Aorta (tissue), 5 donors: ENCODE measurements at places on chromosomes 5 and 9. TPM values are rescaled to one million over a fixed set of nuclear protein-coding genes. Genes with fewer than 3 reads are reported as not detected.
A peak's percentile ranks its signal among the peaks of the same experiment; 100 is the strongest.

IER5L gene
- 28.3 TPM for total RNA-seq

DNA sequence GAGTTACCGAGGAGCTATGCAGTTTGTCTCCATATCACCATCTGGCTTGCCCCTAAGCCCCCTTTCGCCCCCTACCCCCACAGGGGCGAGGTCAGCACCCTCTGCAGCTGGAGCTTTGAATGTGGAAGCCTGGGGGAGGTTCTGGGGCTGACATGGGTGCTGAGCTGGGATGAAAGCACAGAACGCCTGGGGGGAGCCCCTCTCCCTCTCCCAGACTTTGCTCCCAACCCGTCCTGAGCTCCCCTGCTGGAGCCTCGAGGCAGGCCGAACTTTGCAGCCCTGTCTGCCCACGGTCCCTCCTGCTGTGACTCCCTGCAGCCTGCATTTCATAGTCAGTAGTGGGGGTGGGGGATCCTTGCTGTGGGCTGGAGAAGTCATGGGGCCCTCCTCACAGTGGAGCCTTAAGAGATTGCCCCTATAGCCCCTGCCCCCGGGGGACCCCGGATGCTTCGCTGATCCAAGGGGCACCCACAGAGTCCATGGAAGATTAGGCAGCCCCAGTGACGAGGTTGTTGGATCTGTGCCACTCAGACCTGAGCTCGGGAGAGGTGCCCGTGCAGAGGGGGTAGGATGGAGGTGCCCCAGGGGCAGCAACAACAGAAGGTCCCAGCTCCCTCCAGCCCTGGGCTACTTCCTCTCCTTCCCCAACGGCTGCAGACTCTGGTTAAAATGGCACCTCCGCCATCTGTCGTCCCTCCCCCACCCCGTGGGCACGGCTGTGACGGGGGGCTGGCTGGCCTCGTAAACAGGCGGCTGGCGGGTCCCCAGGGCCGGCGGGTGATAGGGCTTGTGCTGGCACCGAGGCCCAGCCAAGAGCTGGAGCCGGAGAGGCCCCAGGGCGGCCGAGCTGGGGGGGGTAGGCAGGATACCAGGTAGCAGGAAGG lies 162.0 kb downstream of the C9orf50 start:
- DNase-seq: peak; percentile 90

DNA sequence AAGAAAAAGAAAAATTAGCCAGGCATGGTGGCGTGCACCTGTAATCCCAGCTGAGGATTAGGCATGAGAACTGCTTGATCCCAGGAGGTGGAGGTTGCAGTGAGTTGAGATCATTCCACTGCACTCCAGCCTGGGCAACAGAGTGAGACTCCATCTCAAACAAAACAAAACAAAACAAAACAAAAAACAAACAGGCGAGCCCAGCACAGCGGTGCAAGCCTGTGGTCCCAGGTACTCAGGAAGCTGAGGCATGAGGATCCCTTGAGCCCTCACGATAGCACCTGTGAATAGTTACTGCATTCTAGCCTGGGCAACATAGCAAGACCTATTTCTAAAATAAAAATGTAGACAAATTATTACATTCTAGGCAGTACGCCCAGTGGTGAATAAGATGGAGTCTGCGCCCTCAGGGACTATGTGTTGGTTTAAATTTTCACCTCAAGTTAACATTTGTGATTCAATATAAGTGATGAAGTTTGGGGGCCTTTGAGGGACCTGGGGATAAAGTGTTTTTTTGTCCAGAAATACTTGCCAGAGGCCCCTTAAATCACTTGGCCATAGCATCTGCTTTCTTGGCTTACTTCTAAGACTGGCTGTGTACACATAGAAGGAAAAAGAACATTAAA lies 3.4 kb upstream of the GAPVD1 start:
- no peak for DNase-seq

DNA sequence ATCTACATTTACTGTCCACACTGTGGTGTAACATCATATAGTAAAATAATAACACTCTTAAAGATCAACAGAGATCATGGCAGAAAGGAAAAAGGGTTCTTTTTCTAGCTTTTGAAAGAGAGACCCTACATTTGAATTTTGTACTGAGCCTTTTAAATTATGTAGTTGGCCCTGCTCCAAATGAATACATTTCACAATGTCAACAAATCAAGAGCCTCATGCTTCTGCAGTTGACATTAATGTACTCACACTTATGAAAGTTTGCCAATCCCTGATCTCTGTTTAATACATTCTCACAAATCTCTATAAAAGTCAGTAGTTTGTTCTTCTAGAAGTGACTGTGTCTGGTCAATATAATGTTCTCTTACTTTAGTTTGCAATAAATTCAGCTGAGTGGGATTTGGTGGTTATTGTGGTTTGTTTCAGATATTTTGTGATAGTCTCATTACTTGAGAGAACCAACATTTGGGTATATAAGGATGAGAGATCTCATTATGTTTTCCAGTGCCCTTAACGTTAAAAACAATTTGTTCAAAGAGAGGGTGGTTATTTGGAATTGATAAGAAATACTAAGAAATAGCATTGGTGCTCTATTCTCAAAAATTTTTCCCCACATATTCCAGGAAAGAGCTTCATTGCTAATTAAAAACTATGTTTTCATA lies 277.8 kb upstream of the FTMT start:
- no peak for DNase-seq

DNA sequence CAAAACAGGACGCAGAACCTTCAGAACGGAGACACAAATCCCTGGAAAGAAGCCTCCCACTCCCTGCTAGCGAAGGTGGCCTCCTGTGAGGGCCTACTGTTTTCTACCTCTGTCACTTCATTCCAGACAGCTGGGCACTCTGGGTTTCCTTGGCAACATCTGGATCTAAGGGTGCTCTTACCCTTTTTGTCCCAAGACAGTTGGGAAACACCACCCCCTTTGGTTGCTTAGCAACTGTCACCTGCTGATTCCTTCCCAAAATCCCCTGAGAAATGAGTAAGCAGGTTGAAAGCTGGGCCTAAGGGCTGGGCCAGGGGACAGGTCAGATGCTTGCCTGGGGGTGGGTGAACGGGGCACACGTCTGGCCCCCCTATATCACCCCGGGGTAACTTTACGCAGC lies 29.4 kb downstream of the NANS start:
- no peak for DNase-seq

- DNase-seq: no peak
These were observed 363.7 kb downstream of the CSNK1G3 start for GRCh38 chr5:123875561-123876275.

DNA sequence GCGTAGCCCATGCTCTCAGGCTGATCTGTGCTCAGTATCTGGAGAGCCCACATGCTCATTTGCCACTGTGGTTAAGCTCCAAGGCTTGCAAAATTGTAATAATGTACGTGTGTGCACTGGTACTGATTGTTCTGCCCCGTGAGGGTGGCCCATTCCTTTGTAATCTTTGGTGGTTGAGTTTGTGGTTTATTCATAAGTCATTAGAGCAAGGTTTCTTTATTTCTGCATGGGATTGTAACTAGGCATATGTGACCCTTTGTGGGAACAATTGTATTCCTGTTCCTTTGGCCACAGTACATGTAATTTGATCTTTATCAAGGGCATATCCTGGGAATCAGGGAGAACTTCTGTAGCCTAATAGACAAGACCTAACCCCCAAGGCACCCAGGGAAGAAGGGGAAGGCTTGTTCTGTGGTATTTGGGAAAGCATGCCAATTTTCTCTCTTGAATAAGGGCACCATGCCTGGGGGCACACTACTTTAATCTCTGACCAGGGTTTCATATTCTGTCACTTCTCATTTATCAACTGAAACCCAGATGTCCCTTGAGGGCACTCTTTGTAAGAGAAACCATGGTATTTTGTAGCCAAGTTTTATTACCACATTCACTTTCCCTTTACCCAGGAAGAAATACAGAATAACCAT lies 74.6 kb downstream of the NPR3 start:
- DNase-seq: no peak

DNA sequence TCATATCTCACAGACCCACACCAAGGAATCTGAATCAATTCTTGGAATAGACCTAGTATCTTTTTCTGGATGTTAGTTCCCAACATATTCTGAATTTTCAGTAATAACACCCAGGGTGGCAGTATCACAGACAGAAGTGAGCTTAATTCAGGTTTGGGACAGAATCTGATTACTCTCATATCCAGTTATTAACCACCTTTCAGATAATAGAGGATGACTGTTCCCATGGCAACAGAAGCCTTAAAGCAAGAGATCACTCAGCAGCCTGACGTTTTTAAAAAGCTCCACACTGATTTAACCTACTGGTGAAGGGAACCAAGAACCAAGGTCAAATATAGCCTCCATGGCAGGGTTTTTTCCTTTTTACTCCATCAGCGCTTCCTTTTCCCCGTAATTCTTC lies 68.4 kb downstream of the ACTBL2 start:
- DNase-seq: no peak

GRCh38 chr5:162990063-162990462 lies 447.3 kb upstream of the CCNG1 start:
- no peak for DNase-seq
